ENCODE measurements at places on chromosomes 1 and 21.

DNA sequence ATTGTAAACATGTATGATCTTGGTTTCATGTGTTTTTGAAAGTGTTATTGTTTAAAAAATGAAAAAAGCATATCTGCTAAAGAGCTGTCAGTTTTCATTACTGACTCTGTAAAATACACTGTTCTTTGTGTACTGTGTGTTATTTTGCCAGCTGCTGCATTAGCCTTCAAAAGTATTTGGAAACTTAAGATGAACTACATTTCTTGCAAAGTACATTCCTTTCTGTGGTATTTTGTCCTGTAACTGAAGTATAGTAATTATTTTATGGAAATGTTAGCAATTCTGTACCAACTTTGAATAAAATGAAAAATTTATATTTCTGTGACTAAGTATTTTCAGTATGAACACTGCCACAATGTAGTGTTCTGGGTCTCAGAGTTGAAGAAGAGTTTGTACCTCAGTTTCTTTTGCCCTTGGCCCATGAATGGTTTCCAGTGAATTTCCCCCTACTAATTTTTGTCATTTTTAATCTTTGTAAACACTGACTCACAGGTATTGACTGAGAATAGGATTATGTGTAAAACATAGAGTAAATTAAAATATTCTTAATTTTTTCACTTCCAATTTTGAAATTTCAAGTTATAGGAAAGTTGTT, 32.7 kb downstream of the MRPS6 start:
- no peak for DNase-seq

GRCh38 chr1:2099886-2100779, 49.9 kb downstream of the PRKCZ start:
- no peak for DNase-seq

GRCh38 chr1:115564201-115564600, 77.6 kb upstream of the VANGL1 start:
- DNase-seq: no peak

GRCh38 chr1:182617014-182617429, 12.8 kb upstream of the RGS16 start:
- DNase-seq: no peak

DNA sequence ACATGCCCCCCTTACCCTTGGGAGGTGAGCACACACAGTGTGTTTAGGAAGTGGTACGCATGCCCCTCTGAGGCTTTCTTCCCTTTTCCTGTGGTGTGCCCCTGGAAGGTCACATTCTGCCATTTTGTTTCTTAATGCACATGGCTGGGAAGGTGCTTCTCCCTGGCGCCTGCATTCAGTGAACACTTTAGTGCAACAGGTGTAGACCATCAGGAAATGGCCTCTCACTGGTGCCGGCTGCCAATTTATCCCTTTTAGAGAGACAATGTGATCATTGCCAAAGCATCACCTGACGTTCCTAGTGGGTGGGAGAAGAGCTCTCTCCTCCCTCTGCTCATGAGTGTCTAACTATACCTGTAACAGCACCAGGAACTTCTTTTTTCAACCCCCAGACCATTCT, 51.8 kb upstream of the PDE9A start:
- no peak for DNase-seq

GRCh38 chr1:152902636-152903035, 5.7 kb upstream of the IVL start:
- DNase-seq: no peak

DNA sequence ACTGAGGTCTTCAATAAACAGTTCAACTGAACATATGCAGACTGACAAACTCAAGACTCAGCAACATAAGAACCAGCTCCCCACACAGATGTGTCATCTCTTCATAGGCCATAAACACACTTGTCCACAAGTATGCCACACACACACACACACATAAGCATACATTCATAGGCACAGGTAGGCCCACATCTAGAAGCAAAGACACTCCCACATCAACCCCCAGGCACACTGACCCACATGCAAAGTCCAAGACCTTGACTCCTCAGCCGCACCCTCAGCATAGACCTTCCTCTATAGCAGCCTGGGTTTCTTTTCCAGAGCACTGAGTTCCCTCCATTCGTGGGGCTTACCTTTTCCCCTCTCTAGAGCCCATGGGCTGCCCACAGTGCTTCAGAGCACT, 1.4 kb downstream of the LAD1 start:
- DNase-seq: no peak

DNA sequence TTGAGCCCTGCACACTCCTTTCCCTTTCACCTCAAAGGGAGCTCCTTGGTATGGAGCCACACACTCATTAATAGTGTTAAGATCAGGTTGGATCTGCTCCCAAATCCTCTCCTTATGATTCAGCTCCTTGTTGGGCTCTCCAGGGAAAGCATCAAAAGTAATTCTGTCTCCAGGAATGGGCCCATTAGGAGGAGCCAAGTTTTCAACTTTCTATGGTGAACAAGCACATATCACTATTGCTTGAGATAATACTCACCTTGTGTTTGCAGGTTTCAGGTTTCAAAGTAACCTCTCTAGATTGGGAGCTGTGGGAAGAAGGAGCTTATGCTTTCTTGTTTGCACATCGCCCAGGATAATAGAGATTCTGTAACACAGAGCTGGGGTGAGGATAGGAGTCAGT, 164.8 kb downstream of the TNFSF18 start:
- no peak for DNase-seq

GRCh38 chr1:62849031-62849430, 65.1 kb downstream of the ATG4C start:
- no peak for DNase-seq

DNA sequence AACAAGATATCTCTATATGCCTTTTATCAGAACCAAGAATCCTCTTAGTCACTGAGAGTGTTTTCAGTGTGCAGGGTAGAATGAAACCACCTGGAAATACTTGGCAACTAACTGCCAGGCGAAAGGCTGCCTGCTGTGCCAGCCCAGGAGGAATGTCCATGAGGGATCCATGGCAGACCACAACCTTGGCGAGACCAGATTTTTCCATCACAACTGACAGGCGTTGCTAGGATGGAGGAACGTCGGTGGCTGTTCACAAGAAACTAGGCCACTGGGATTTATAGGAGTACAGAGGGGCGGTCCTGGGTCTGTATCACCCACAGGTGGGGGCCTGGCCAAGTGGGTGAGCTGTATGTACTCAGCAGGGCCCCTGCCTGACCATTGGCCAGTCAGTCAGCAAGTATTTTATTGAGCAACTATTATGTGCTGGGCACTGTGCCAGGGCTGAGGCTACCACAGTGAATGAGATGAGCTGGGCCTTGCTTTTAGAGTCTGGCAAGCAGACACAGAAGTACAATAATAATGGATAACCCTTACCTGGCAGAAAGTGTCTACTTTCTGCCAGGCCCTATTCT, 199.4 kb downstream of the FOXD2 start:
- DNase-seq: no peak

DNA sequence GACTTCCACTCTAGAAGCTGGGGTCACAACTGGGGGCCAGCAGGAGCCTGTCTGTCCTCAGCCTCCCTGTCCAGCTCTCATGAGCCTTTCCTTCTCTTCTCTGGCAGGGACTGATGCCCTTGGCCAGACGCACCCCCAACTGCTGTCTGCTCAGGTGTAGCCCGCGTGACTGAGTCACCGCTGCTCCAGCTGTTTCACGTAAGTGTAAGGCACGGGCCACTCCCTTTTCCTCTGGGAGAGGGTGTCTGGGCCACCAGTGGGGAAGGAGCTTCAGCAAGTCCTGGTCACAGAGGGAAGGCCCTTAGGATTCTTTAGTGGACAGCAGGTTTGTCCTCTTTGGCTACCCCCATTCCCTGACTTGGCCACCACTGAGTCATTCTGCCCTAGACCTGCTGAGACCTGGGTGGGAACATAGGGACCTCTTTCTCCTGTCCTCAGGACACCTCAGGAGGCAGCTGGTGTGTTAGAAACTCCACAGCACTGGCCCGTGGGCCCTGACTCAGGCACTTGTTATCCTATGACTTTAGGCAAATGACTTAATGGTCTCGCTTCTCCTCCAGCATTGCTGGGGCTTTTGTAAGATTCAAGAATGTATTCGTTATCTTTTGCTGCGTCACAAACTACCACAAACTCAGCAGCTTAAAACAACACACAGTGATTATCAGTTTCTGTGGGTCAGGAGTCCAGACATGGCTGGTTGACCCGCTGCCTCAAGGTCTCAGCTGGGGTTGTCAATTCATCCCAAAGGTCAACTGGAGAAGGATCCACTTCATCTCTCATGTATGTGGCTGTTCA, 64.8 kb downstream of the FAM163A start:
- no peak for DNase-seq

- no peak for DNase-seq
Measured at GRCh38 chr1:87370544-87370943, 41.9 kb downstream of the LMO4 start.

DNA sequence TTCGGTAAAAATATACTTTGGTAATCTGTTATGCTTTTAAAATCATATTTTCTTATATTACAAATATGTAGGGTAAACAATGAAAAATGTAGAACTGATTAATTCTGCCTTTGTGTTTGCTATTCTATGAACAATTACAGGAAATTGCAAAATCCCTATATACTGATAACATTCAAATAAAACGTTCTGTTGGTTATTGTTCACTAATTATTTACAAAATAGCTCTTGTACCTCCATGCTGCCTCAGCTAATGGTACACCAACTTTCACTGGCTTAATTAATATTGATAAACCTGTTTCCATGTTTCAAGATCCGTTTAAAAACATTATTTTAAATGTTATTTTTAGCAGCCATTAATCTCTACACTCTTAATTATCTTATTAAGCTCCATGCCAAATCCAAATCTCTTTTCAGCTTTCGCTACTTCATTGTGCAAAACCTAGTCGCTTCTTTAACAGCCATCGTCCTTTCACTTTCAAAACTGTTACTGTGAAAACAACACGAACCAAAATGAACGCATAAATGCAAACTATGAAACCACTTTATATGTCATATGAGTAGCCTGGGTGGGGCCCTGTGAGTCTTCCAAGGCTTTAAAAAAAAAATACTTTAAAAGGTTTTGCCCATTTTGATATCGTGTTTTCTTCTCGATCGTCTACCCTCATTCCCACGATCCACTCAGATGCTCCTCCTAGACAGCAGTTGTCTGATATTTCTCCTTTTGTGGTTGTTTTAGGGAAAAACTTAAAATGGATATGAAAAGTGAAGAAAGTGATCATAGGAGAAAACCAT, 807.1 kb downstream of the USP25 start:
- no peak for DNase-seq

DNA sequence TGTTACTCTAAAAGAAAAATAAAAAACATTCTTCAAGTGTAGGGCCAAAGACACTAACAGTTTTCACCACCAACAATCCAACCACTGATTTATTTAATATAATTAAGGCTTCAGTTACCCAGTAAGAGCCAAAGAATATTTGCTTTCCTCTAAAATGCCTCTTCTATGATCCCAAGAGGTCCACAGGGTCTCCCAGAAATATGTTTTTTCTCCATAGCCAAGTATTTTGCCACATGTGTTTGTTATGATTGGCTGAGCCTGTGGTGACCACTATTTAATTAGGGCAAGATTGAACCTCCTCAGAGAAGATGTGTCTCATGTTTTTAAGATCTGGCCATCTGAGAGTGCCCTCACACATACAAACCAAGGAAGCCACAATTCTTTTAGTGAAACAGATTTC, 135.9 kb downstream of the TPR start:
- DNase-seq: no peak

DNA sequence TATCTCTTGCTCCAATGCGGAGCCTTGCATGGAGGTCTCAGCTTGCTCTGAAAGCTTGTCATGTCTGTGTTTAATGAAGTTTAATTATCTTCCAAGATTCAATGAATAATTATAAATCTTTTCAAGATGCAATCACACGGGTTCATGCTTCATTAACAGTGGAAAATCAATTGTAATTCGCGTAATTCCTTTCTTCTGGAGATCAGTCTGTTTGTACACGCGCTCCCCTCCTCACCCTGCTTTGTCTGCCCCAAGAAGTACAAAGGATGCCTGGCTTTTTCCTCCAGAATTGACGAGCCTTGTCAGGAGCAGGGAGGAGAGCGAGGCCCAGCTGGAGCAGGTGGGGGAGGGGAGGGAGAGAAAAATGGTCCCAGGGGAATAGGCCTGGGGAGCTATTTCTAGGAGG, 65.0 kb upstream of the DISP3 start:
- DNase-seq: no peak

- DNase-seq: no peak
Measured at GRCh38 chr1:44596511-44596910, 77.8 kb downstream of the TMEM53 start.

DNA sequence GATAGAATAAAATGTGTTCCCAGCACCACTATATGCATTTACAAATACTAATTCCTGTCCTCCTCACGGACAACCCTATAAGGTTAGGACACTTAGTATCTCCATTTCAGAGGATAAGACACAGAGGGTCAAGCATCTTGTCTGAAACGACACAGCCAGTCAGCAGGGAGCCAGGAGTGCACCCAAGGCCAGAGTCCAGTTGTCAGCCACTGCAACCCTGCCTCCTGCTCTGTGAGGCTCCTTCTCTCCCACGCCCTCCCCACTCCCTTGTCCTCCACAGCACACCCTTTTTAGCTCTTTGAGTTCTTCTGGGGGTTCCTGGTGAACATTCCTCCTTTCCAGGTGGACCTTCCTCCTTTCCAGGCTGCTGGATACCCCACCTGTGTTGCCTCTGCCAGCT, 119.0 kb upstream of the TNR start:
- no peak for DNase-seq

- no peak for DNase-seq
Measured at GRCh38 chr1:180486092-180486491, 16.3 kb downstream of the ACBD6 start.

DNA sequence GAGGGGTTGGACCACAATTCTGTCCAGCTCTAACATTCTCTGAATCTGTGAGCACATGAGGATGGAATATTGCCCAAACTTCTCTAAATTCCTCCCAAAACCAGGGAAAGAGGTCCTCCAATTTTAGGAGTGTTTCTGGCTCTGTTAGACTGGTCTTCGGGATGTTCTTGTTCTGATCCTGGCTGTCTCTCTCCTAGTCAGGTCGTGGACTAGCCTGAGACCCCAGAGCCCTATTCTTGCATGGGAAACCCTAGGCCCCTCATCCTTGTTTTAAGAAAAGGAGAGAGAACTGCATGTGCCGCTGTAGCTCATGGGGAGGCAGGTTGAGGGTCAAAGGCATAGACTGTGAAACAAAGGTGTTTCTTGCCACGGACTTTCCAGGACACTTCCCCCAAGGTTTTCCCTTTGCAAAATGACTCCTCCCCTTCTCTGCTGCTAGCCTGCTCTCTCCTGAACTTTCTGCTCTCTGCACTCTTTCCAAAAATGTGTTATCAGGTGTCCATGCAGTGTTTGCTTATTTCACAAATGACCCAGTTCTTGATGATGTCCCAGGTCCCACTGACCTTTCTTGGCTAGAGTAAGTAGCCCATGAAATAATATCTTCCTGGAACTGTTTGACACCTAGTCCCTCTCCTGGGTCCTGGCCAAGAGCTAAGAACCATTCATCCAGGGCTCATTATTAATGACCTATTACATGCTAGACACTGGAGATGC, 29.3 kb upstream of the RD3 start:
- DNase-seq: no peak

GRCh38 chr1:184986250-184986649, 11.9 kb upstream of the NIBAN1 start:
- no peak for DNase-seq
